ENCODE measurements at places on chromosomes 16 and 17.

GRCh38 chr17:60798576-60798975 is 120.9 kb downstream of the BCAS3 start:
- no peak for DNase-seq

DNA sequence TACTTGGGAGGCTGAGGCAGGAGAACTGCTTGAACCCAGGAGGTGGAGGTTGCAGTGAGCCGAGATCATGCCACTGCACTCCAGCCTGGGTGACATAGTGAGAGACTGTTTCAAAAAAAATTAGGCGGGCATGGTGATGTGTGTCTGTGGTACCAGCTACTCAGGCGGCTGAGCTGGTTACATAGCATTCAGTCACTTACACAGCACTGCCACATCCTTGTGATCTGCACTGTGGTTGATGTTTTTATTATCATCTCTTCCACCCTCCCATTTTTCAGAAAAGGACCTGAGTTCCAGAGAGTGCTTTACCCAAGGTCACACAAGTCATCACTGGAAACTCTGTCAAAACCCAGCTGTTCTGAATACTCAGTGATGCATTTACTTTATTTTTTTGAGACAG is 14.8 kb upstream of the KPNB1 start:
- no peak for DNase-seq

GRCh38 chr17:15038656-15039055 is 226.5 kb downstream of the PMP22 start:
- no peak for DNase-seq

DNA sequence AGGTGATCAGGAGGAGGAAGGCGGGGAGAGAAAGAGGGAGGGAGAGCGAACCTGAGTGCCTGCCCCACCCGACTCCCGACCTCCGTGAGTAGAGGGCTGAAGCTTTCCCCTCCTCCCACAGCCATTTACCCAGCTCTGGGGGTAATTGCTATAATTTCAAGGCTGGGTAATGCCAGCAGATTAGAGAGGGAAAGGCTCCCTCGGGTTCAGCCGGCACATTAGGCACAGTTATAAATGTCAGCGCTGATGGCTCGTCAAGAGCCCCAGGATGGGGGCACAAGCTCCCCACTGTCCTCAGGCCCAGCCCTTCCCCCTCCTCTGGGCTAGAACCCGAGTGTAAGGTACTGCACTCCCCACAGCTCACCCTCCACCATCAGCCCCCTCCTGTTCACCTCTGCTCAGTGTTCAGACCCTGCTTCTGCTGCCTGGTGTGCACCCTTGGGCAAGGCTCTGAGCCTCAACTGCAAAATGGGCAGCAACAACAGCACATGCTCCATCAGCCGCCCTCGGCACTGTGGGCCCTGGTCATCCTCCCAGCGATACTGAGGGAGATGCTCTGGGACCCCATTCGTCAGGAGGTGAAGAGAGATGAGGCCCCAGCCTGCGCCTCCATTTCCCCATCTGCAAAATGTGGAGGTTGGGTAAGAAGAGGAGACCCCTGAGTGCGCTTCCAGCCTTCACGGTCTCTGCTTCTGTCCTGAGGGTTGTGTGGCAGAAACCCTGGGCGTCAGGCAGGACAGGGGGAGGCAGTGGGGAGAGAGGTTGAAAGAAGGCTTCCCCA is 77.2 kb downstream of the NT5M start:
- no peak for DNase-seq

DNA sequence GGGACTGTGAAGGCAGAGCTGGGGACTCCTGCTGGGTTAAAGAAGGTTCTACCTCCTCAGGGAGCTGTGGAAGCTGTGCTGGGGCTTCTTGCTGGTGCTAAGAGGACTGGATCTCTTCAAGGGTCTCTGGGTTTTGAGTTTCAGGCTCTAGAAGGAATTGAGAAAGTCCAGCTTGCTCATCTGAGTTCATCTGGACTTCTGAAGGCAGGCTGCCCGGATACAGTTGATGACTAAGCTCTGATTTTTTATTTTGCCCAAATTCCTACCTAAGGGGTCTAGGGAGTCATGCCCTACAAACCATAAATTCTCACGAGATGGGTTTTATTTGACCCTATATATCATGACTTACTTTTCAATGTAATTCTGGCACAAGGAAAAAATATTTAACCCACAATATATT is 46.8 kb upstream of the TMEM97 start:
- no peak for DNase-seq

GRCh38 chr16:30087181-30087898 is 4.4 kb downstream of the TBX6 start:
- DNase-seq, result no peak

DNA sequence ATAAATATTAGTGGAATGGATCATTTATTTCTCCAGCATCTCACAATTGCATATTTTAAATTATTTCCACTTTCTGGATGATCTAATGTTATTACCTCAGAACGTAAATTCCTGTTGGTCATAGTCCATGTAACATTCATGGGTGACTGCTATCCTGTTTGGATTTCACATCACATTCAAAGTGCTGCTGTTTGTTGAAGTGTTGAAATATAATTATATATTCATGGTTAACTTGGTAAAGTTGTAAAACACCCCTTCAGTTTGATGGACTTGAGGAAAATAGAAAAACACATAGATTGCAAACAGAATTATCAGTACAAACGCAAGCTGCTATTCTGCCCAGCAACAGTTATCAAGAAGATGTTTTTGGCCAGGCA is 59.6 kb downstream of the TANGO6 start:
- no peak for DNase-seq

DNA sequence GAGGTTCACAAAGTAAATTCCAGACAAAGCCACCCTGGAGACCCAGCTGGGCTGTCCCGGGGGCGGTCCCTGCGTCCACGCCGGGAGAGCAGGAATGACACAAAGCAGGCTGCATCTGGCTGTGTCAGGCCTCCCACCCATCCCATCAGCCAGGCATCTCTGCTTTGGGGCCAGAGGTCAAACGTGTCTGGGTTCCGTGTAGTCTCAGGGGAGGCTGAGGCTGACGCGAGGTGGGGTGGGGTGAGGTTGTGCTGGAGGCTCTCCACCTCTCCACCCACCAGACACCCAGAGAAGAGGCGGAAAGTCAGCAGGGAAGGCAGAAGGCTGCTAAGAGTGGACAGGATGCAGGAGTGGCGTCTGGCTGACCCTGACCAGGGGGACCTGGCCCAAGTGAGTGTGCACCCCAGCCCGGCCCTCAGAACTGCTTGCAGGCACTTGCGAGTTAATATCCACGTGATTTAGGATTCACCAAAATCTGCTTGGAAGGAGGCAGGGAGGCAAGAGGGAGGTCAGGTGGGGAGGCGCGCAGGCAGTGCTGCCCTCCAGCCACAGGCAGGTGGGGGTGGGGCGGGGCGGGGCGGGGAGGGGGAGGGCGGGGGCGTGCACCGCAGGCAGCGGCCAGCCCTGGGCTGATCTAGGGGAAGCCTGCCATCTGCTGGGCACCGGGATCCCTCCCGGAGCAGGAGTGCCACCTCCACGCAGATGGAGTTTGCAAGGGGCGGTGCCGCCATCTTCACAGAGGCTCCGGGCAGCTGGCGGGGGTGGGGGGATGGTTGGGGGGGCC is 44.3 kb downstream of the TBC1D16 start:
- DNase-seq, result peak; percentile 84

Measured in Jurkat, Clone E6-1 (cell line).